ENCODE measurements at places on chromosomes 2 and 18. TPM values are rescaled to one million over a fixed set of nuclear protein-coding genes. Genes with fewer than 3 reads are reported as not detected.
A peak's percentile ranks its signal among the peaks of the same experiment; 100 is the strongest.

Gene TRABD2A
- 0.58 TPM for total RNA-seq

Gene KIF5C
- 4.7 TPM for total RNA-seq

Gene CCNT2
- 12.6 TPM for total RNA-seq

Gene ITGB6
- total RNA-seq, result 50.4 TPM

Gene TGFBRAP1
- 11.3 TPM for total RNA-seq

Gene PTPN2
- total RNA-seq, result 29.6 TPM

Gene SP3
- 41.2 TPM for total RNA-seq

Gene TMEM247
- total RNA-seq, result not detected

Gene STPG4
- not detected for total RNA-seq

- no peak for DNase-seq
These were observed 648.3 kb upstream of the PKDCC start for GRCh38 chr2:41399437-41400087.

- no peak for DNase-seq
These were observed 5.0 kb downstream of the SNED1 start for GRCh38 chr2:241003369-241003768.

GRCh38 chr18:31446854-31447253, 687 bp upstream of the DSG3 start:
- DNase-seq, result no peak

DNA sequence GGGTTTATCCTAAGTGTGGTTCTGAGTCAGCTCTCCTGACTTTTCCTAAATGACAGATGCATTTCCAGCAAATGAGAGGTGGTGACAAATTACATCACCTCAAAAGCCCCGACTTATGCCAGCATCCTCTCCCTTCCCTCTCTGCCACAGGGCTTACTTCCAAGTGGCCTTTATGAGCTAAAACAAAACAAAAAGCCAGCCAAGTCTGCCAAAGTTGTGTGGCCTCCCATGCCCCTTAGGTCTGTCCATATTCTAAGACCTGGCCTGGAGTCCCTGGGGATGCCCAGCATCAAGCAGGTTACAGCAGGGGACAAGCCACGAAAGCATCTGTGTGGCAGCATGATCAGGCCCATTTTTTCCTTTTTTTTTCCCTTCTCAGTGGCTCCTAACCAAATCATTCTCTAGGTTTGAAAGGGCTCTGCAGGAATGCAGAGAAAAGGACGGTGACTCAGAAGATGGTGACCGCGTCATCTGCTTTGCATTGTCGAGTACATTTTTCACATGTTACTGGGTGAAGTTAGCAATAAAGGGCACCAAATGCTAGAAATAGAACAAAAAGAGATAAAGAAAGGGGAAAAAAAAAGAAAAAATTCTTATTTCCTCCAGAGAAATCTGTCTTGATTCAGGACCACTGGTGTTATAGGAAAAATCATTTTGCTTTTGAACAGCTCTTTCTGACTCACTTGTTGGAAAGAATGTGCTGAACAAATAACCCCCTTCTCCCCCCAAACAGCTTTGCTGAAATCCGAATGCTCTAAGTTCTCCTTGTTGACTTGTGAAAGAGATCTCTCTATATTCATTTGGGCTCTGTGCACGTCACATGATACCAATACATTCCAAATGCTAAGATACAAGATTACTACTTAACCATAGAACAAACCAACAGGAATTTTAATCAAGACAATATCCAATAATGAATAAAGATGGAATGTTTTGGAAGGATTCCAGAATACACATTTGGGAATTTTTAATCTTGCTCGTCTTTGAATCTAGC, 178.7 kb downstream of the EN1 start:
- DNase-seq, result no peak

GRCh38 chr2:166133653-166134052, 5.8 kb upstream of the SCN1A start:
- no peak for DNase-seq

DNA sequence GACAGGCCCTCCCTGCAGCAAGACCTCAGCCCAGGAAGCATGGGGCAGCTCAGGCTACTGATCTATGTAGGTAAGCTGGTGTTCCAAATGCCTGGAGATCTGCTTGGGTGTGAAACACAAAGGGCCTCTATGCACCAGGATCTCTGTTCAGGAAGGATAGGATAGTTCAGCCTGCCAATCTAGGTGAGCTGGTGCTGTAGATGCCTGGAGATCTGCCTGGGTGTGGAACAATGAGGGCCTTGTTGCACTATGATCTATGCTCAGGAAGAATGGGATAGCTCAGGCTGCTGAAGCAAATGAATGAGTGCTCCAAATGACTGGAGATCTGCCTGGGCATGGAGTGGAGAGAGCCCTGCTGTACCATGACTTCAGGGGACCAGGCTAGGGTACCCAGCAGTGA, 48.9 kb upstream of the MYL1 start:
- DNase-seq, result no peak

DNA sequence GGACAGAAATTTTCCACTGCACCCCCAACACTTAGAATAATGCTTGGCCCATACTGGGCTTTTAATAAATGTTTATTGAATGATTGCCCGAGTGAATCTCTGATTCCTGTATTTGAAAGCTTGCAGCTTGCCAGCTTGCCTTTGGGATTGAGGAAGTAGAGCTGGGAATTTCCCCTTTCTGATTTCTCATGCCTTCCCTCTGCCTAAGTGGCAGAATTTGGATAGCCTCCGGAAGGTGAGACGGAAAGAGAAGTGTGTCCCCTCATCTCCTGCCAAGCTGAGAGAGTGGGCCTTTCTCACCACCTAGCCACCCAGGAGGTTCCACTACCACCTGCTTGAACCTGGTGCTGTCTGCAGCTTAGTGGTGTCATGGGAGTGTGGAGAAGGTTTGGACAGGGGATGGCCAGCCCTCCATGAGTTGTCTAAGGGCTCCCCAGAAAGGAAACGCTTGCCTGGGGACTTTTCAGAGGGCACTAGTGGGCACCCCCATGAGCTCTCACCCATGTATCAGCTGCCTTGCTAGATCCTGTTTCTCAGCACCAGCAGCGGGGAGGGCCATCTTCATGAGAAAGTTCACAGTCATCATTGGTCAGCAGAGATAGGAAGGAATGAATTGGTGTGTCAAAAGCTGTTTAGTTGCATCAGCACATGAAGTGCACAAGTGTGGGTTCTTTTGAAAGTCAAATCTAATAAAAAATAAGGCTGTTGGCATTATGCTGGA, 8.6 kb upstream of the NCOA1 start:
- DNase-seq, result no peak

DNA sequence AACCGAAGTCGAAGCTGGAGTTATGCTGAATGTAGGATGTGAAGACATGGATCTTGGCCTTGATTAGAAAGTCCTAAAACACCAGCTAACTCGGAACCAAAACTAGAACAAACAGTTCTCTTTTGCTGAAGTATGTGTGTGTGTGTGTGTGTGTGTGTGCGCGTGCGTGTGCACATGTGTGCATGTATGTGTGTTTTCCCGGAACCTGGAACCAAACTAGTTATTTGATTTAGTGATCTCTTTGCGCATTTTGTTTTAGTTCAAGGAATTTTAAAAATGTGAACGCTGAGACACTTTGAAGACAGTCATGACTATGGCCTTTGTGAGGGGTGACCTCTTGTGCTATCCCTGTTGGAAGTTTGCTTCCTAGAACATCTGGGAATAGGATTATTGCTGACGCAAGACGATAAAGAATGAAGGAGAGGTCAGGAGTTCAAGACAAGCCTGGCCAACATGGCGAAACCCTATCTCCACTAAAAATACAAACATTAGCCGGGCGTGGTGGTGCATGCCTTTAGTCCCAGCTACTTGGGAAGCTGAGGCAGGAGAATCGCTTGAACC, 23.8 kb downstream of the FHL2 start:
- DNase-seq, result no peak

- DNase-seq, result no peak
These were observed 54.0 kb downstream of the NAT8 start for GRCh38 chr2:73588177-73588576.

DNA sequence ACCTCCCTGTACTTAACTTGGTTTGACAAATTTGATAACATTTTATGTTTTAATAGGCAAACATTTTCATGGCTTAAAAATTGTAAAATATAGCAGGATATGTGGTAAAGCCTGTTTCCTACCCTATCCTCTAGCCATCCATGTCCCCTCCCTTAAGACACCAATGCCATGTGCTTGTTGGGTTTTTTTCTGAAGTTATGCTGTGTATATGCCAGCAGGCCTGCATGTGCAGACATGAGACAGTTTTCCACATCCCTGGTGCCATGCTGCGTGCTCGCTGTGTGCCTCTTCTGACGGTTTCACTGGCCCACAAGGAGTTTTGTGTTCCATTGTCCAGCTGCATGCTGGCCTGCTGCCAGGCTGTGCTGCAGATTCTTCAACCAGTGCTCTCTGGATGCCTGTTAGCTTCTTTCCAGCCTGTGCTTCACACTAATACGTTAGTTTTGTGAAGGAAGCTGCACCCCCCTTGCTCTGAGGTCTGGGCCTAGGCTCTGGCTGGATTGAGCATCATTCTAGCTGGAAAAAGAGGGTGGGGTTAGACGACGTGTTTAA, 16.9 kb downstream of the INPP4A start:
- no peak for DNase-seq

- DNase-seq, result no peak
These were observed 4.9 kb downstream of the PXDN start for GRCh38 chr2:1739322-1739957.

DNA sequence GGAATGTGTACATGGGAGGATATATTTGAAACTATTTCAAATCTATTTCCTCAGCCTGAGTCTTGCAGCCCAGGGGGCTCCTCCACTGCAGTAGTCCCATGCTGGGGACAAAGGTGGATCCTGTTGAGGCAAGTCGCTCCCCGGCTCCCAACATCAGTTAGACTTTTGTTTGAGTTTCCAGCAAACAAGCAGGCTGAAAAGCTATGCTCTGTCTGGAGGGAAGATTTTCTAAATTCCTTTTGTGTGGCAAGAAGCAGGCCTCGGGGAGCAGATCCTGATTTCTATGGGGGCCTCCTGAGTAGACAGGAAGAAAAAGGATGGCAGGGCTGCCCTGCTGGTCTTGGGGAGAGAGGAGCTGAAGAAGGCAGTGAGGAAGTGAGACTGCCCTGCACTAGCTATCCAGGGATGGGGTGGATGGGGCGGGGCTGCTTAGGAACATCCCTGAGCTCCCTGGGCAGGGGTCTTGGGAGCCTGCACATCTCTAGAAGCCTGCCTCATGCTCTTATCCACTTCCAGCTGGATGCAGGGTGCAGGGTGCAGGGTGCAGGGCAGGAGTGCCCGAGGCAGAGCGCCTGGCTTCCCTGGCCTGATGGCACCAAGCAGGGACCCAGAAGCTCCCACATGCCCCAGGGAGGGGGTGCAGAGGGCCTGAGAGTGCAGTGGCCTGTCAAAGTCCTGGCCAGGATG, 6.0 kb upstream of the CIB4 start:
- DNase-seq, result no peak

DNA sequence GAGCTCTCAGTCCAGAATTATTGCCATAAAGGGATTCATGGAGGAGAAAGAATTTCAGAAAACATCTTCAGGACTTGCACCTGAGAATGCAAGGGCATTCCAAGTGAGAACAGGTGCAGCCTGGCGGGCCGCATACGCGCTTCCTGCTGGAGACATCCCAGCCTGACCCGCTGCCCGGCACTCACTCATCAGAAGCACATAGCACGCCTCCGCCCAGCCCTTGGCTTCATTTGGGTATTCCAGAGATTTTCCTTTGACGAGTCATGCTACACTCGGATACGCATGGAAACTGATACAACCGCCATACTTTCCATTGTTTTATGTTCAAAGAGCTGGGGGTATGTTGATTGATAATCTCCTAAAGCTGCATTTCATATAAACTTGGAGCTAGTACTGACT, 228.0 kb upstream of the ID2 start:
- peak; percentile 2 for DNase-seq

- no peak for DNase-seq
These were observed 156.9 kb upstream of the DCC start for GRCh38 chr18:52183107-52183506.

GRCh38 chr2:124025171-124025580, at the start of gene CNTNAP5:
Gene CNTNAP5 (plus strand): TSS chr2:124025287. CDS start chr2:124025651, 364 bp downstream.
- DNase-seq, result no peak

GRCh38 chr18:28041366-28041765, 135.6 kb downstream of the CDH2 start:
- DNase-seq, result peak; percentile 40

DNA sequence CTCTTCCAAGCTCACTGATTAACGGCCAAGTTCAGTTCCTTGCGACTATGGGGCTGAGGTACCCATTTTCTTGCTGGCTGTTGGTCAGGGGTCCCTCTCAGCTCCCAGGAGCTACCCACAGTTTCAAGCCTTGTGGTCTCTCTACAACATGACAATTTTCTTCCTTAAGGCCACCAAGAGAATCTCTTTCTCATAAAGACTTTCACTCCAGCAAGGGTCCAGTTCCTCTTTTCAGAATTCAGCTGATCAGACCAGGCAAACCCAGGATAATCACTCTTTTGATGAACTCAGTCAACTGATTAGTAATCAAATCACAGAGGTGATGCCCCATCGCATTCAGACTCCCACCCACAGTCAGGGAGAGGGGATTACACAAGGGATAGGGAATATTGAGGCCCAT, 129.7 kb downstream of the IRS1 start:
- no peak for DNase-seq

DNA sequence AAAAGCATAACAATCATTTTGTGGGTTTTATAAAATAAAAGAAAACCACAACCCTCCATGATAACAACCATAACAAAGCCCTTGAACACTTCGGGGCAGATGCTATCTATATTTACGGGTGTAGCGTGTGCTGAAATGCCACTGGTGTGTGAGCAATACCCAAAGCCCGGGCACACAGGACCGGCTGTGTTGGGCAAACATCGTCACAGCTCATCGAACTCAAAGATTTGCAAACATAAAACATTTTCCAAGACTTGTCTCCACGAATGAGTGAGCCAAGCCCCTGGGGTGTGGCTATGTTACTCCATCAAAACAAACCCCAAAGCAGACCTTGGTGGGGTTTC, 290.2 kb downstream of the LPIN1 start:
- DNase-seq, result no peak

- no peak for DNase-seq
These were observed 180.0 kb upstream of the CXCR4 start for GRCh38 chr2:136297994-136298393.

GRCh38 chr18:45046228-45046627, 365.5 kb downstream of the SETBP1 start:
- no peak for DNase-seq
